Omental fat pad (tissue), 4 donors: ENCODE measurements at places on chromosomes 6 and 20.

GRCh38 chr6:106790149-106790770 is 160.9 kb downstream of the QRSL1 start:
- no peak for DNase-seq

DNA sequence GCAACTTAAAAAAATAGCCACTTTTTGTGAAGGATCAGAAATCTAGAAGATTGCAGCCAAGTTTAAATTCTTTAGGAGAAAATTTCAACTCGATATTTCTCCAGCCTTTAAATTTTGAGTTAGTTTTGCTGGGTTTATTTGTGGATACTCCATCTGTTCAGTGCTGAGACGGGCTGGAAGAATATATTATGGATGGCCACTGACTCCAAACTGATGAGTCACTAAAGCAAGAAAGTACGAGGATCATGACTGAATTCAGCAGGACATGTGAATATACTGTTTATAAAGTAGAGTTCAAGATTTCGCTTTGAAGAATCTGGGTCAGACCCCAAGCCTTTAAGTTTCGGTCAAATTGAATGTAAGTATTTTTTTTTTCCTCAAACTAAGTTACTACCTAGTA is 199.5 kb downstream of the ADGRB3 start:
- no peak for DNase-seq

- DNase-seq = no peak
Observed at GRCh38 chr6:34143884-34144580, 1.9 kb downstream of the GRM4 start.

GRCh38 chr20:31857861-31858759 is 12.2 kb downstream of the DUSP15 start:
- DNase-seq = peak; percentile 13

DNA sequence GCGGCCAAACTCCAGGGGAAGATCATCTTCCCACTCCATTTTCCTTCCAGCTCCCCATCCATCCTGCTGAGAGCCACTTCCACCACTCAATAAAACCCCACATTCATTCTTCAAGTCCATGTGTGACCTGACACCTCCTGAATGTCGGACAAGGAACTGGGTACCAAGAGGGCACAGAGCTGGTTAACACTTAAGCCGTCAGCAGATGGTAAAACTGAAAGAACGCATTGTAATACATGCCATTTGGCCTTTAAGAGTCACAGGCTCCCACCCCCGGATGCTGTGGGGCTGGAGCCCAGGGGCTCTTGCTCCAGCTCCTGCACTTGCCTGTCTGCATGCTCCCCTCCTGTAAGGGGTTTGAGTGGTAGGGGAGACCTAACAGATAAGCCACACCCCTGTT is 753.9 kb downstream of the COL12A1 start:
- no peak for DNase-seq

GRCh38 chr6:46099952-46100351 is 29.8 kb upstream of the ENPP4 start:
- no peak for DNase-seq

DNA sequence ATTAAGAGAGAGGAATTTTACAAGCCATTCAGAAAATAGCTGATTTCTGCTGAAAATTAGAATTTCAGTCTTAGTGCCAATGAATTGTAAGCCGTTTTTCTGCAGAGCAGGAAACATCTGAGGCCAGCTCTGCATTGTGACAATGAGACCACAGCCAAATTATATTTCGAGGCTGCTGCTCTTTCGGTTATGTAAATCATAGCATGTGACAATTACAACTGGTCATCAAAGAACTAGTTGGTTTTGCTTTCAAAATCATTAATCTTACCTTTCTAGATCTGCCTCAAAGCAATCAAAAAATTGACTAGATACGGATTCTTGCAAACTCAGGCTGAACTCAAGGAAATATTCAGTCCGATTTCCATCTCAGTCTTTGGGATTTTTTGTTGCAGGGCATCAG is 33.4 kb upstream of the INSM1 start:
- DNase-seq = no peak

GRCh38 chr6:126811321-126811720 is 307.1 kb upstream of the RSPO3 start:
- no peak for DNase-seq

DNA sequence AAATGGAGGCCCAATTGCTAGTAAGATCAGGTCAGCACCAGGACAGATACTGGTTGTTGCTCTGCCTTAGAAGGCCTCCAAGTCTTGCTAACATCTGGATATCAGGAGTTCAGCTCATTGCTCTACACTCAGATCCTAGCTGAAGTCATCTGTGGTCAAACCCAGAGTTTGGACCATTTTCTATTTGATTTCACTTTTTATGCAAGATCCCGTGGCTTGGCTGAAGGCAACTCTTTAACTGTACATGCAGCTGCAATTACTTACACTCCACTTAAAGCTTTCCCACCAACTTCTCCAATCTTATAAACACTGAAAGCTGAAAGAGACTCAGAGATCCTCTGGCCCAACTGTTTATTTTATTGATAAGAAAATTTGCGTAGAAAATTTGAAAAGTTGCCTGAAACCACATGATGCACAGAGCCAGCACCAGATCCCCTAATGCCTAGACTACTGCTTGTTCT is 2.7 kb downstream of the SLC17A2 start:
- no peak for DNase-seq

GRCh38 chr6:20791944-20792343 is 257.7 kb downstream of the CDKAL1 start:
- no peak for DNase-seq

DNA sequence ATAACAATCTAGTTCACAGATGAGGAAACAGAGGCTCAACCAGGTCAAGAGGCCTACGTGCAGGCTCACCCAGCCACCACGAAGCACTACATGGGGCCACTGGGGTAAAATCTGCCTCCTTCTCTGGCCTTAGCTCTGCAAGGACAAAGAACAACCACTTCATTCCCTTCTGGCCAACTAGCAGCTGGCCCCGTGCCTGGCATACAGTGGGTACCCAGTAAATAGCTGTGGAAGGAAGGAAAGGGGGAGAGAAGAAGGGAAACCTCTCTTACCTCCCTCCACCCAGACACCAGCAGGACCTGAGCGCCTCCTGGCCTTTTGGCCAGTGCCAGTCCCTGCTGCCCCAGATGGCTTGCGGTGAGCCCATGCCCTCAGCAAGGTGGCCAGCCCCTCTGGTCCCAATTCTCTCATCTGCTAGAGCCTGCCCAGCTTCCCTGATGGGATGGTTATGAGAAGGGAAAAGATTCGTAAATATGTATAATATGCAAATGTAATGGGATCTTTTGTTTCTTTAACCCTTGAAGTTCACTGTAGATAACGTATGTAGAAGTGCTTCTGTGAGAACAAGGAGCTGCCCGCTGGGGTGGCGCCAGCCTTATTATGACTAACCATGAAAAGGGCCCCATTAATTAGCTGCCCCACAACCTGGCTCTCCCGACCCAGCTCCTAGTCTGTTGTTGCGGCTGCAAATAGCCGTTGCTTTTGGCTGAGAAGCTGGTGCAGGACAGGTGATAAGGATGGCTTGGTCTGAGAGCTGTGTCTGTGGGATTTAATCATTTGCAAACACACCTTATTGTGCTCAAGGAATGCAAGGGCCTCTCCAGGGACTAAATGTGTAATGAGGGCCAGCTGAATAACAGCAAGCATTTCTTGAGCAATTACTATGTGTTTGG is 62.0 kb downstream of the DLGAP4 start:
- DNase-seq = no peak

DNA sequence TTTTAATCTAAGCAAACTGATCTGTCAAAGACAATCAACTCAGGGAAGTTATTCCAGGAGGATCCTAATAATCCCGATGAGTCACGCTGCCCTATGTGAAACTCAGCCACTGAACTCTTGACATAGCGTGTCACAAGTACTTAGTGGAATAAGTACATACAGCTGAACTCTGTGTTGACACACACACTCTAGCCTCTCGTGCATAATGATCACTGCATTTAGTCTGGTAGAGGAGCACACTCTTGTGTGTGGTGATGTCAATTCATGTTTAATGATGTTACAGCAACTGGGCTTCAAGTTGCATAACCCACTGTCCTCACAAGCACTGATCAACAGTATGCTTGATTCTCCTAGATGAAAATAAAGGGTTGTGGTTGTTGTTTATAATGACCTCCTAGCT is 148.3 kb downstream of the HACE1 start:
- no peak for DNase-seq

GRCh38 chr6:37141281-37142049 is 28.5 kb upstream of the PIM1 start:
- no peak for DNase-seq

GRCh38 chr6:131281471-131282270 is 146.4 kb downstream of the AKAP7 start:
- DNase-seq = no peak

DNA sequence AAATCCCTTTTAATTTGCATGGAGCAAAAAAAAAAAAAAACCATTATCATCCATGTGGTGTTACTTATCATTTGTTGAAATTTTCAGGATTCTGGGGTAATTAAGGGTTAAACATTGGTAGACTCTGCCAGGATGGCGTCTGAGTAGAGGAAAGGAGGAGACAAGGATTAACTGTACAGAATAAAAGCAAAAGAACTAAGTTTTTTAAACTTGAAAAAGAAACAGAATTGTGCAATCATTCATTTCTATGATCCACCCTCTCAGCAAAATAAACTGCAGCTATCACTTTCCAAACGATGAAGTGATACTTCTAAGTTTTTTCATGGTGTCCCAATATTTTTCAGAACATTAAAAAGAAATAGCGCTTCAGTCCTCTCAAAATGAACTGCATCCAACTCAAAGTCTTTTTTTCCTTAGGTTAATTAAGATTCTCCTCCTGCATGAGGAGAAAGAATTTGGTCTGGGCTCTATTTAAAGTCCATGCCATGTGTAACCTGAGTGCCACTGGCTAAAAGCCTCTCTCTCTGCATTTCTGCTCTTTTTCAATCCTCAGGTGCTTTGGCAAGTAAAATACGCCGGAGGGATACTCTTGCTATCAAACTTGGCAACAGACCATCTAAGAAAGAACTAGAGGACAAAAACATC is 69.5 kb upstream of the LTV1 start:
- no peak for DNase-seq

- DNase-seq = peak; percentile 6
Observed at GRCh38 chr6:170091639-170092579, 199.0 kb downstream of the DLL1 start.

GRCh38 chr6:48747040-48747439 is 636.0 kb upstream of the PTCHD4 start:
- DNase-seq = no peak

DNA sequence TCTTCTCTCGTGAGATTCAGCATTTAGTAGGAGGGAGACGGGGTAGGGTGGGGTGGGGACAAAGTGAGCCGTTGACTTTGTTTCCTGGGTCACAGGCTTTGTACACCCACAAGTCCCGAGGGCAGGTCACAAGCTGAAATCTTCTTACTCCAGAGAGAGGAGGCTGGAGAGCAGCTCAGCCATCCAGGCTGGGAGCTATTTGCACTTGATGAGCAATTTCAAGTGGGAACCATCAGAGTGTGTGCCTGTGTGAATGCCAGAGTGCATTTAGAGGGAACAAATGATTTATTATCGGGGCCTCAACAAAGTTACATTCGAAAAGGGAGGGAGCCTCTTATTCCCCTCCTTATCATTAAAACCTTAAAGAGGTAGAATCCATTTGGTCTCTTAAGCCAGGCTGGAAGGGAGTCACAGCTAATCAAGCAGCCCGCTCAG is 155.7 kb upstream of the JARID2 start:
- no peak for DNase-seq

DNA sequence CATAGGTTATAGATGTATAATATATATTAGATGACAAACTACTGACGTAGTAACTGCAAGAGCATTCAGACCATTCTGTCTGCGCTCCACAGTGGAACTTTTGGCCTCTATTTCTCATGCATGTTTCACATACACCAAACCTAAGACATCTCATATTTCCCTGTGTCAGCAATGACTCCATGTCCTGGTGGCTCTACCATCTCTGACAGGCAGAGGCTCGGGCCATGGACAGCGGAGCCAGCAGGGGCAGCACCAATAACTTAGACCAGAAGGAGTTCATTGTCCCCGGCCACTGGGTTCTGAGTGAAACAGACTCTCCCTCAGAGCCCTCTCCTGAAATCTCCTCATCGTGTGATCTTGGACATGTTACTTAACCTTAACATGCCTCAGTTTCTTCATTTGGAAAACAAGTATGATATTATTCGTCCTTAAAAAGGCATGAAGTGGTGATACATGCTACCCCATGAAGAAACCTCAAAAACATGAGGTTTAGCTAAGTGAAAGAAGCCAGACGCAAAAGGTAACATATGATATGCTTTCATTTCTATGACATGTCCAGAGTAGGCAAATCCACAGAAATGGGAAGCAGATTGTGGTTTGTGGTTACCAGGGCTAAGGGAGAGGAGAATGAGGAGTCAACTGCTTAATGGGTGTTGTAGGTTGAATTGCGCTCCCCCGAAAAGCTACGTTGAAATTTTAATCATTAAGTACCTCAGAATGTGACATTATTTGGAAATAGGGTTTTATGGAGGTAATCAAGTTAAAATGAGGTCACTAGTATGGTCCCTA is 564.0 kb upstream of the JARID2 start:
- DNase-seq = no peak

GRCh38 chr6:85405853-85406198 is 44.1 kb upstream of the NT5E start:
- DNase-seq = no peak

- DNase-seq = no peak
Observed at GRCh38 chr6:165883851-165884640, 221.0 kb upstream of the PDE10A start.

DNA sequence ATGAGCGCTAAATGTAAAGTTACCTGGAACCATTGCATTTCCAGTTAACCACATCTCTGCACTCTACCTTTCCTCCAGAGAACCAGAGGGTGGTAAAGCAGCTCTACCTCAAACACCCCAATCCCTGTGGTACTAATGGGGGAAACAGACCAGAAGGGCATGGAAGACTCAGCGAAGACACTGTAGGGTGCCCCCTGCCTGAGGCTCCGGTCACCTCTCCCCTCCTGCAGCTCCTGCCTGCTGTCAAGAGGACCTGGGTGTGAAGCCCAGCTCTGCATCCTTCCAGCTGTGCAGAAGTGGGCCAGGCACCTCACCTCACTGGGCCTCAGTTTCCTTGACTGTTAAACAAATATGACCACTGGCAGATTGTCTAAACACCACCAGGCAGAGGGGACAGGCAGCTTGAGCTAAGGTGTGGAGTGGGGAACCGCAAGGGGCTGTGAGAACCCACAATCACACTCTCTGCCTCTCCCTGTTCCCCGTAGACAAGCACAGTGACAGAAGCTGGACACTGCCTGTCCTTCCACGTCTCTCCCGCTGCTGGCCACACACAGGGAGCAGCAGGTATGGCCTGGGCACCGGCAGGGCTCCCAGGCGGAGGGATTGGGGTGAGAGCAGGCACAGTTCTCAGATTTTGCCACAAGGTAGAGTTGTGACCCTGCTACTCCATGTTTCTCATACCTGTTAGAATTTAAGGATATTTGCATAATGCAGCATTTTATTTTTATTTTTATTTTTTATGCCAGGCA is 9.1 kb upstream of the BPIFA2 start:
- no peak for DNase-seq

GRCh38 chr6:158706369-158706982 is 56.6 kb downstream of the SYTL3 start:
- no peak for DNase-seq

- no peak for DNase-seq
Observed at GRCh38 chr6:148671085-148671484, 75.7 kb upstream of the UST start.
